NCI-H1105 (cell line): ENCODE measurements at places on chromosomes 1 and 21.
A peak's percentile ranks its signal among the peaks of the same experiment; 100 is the strongest.

DNA sequence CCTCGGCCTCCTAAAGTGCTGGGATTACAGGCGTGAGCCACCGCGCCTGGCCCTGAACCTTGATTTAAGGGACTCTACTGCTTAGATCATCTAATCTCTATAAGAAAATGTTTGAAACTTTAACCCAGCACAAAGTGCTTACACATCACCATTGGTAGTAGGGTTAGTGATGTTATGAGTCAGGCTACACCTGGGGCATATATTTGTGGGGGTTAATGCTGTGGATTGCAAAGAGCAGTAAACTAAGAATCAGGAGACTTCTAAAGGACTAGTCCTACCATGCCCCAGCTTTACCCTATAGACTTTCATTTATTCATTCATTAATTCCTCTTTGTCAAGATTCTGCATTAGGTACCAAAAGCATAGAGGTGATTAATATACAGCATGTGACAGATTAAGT is 880.5 kb downstream of the TTLL7 start:
- DNase-seq: no peak

GRCh38 chr21:31938330-31939301 is 65.8 kb downstream of the HUNK start:
- DNase-seq: no peak

- no peak for DNase-seq
Measured at GRCh38 chr1:78072216-78072615, 26.4 kb downstream of the GIPC2 start.

DNA sequence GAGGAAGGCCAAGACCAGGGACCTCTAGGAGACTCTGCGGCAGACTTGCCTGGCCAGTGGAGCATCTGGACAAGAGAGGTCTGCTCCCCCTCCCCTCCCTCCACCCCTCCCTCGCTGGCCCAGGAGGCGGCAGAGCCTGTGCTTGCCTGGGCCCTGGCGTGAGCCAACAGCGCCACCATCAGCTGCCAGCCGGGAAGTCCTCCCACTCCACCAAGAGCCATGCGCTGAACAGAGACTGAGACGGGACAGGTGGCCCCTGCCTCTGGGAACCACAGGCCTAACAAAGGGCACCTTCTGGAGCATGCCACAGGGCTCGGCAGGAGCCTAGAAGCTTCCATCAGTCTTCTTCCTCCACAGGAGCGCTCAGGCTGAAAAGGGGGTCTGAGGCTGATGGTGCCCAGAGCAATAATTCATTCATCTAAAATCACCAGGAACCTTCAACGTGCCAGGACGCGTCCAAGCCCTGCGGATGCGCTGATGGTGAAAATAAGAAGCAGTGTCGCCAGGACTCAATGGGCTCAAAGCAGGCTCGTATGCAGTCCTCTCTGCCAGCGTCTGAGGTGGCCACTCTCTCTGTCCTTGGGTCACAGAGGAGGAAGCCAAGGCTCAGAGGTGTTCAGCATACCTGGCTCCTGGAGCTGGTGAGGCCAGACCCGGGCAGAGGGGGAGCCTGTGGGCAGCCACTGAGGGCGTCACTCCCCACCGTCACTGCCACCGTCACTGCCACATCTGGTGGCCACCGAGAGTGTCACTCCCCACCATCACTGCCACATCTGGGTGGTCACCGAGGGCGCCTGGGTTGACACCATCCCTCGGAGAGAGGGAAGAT is 161.2 kb downstream of the NPHP4 start:
- DNase-seq: peak; percentile 31

DNA sequence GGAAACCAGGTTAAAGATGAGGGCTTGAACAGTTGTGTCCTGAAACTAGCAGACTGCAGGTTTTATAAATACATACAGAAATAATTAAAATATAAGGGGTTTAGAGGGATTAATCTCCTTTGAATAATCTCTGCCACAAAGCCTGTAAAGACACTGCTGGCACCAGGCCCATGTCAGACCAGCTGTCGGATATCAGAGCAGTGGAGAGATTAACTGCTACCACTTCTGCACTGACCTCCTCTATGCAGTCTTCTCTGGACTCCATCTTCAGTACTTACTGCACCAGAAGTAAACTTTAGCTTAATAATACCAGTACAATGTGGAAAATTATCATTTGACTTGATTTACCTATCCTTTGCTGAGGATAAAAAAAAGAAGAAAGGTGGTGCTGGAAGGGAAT is 128.6 kb downstream of the LHX4 start:
- DNase-seq: peak; percentile 55

DNA sequence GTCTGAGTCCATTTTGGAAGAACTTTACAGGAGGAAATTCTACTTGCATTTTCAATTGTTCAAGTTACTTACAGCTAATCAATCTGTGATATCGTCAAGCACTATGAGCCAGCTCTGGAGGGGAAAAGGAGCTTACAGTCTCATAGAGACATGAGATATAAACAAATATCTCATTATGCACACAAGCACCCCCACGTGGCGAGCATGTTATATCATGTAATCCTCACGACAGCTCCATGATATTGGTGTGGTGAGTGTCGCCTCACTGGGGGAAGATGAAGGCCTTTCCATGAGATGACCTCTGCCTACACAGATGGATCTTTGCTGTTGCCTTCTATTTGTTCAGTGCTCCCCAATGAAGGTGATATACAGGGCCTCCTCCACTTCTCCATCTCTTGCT is 34.6 kb downstream of the TNR start:
- no peak for DNase-seq

- peak; percentile 50 for DNase-seq
Measured at GRCh38 chr1:44417351-44418021, 12.4 kb downstream of the RNF220 start.
